ENCODE measurements at places on chromosomes 7 and 10.

- DNase-seq, result no peak
Observed at GRCh38 chr10:24826009-24826408, 102.3 kb upstream of the ARHGAP21 start.

GRCh38 chr7:475951-476441, 43.6 kb downstream of the PDGFA start:
- DNase-seq, result no peak

- peak; percentile 4 for DNase-seq
Observed at GRCh38 chr10:35781643-35782035, 139.5 kb upstream of the FZD8 start.

DNA sequence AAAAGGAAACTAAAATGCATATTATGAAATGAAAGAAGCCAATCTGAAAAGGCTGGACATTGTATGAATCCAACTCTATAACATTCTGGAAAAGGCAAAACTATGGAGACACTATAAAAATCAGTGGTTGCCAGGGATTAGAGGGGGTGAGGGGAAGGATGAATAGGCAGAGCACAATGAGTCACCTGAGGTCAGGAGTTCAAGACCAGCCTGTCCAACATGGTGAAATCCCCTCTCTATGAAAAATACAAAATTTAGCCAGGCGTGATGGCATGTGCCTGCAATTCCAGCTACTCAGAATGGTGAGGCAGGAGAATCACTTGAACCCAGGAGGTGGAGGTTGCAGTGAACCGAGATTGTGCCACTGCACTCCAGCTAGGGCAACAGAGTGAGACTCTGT, 324.8 kb upstream of the PHYHIPL start:
- DNase-seq, result no peak

- DNase-seq, result no peak
Observed at GRCh38 chr10:79191951-79192676, 123.3 kb downstream of the ZMIZ1 start.

DNA sequence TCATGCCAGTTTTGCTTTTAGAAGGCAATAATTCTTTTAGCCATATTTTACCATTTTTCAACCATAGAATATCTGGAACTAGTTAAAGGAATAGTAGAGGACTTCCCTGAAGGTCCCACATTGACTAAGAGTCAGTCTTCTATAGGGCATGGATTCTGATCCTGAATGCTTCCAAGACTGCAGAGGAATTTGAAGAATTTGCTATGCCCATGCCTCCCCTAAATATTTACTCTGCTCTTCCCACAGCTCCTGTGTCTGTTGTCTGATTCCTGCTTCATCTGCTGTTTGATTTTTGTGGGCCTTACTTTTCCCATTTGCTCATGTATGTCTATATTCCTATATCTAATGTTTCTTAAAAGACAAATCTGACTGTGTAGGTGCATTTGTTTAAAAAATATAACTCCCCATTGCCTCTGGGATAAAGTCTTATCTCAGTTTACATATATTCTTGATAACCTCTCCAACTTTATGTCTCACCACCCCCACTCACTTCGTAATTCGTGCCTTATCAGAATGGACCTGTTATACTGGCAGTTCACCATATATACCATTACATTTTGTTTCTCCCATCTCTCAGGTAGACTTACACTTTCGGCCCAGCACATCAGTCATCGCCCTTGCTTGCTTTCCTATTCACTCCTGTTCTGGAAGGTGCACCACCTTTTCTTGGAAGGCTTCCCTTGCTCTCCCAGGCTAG, 33.9 kb downstream of the LRRC4 start:
- no peak for DNase-seq

DNA sequence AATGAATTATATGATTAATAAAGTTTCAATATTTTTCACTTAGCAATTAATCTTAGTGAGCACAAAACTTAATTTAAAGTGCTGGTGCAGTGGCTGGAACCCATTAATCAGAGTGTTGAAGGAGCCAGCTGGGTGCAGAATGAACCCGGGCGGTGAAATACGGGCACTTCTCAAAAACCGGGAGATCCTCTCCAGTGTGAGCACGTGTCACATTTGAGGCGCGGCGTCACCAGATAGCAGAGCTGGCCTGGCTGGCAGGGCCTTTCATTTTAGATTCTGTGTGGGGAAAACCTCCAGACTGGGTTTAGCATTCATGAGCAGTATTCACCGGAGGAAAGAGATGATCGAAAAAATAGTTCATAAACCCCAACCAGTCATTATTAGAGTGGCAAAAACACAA, 34.5 kb upstream of the CTBP2 start:
- DNase-seq, result no peak

DNA sequence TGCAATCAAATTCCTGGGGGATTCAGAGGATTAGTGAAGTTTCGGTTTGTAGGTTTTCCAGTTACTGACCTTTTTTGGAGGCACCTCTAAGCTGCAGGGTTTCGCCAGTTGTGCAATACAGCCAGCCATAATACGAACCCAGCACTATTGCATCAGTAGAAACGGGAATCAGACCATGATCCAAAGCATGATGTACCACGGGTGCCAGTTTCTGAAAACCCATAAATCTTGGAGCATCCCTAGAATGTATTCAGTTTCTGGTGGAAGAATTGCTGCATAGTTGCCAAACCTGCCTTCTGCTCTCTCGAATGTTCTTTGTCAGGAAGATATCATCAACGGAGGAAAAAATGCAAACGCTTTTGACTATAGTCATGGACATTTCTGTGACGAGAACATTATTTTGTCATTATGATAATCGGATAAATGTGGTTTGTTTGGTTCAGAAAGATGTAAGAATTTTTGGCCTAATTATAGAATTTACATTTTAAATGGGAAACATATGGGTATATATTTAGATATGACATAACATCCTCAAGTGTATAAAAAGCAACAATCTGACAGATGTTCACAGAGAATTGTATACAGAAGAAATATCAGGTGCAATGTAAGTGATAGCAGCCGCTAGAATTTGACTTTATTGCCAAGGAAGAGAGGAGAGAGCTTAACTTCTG, 186.2 kb upstream of the PRKCQ start:
- no peak for DNase-seq

DNA sequence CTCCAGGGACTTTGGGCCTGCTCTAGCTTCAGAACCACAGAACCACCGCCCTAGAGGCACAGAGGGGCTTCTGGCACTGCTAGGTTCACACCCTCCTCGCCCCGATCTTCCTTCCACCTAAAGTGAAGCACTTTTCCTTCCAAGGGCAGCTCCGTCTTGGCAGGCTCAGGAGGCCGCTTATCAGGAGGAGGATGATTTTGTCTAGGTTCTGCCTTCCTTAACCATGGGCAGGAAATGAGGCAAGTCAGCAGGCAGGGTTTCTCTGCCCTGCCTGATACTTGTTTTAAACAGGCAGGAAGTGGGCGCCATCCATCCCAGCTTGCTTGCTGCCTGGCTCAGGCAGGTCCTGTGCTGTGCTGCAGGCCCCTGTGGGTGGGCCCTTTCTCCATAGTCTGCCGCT, 8.3 kb upstream of the ATP6V0E2 start:
- peak; percentile 60 for DNase-seq

GRCh38 chr7:76020031-76020714, 25.8 kb upstream of the TMEM120A start:
- DNase-seq, result peak; percentile 76

- no peak for DNase-seq
Observed at GRCh38 chr10:3584926-3585784, 199.9 kb downstream of the KLF6 start.

- peak; percentile 67 for DNase-seq
Observed at GRCh38 chr10:79243181-79244067, 103.8 kb upstream of the PPIF start.

DNA sequence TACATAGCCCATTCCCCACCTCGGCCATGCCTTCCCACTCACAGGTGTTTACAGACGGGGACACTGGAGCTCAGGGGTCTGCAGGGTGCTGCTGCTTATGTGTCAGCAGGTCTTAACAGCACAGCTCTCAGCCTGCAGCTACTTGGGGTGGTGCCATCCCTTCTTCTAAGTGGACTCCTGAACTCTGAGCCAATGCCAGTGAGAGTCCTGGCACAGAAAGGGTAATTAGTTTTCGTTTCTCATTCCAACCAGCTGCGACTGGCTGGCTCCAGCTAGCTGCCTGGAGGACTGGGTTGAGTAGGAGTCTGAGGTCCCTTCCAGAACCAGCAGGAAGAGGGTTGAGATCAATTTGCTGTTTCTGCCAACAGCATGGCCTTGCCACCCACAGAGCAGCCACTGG, 88.3 kb upstream of the AGK start:
- no peak for DNase-seq

GRCh38 chr10:122484276-122485060, 23.1 kb downstream of the HTRA1 start:
- no peak for DNase-seq

DNA sequence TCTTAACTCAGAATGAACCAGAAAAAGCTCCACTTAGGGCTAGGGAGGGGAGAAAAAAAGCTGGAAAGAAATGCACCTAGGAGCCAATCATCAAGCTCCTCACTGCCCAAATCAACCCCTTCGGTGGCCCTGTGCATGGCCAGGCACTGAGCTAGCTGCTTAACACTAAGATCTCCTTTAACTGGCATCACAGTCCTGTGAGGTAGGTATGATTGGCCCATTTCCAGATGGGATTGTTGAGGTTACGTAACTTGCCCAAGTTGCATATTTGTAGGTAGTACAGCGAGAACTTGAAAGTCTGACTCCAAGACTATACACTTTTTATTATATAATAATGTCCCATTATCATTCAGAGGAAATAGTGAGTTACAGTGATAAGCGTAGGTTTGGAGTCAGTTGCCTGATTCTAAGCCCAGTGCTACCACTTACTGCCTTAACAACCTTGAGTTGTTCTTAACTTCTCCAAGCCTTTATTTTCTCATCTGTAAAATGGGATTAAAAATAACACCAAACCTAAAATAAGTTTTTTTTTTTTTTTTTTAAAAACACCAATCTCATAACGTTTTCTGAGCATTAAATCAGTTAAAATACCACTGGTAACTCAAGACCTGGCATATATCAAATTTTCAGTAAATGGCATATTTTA, 37.2 kb upstream of the ACSL5 start:
- no peak for DNase-seq

- DNase-seq, result no peak
Observed at GRCh38 chr10:46069771-46070463, 23.8 kb upstream of the MSMB start.

- no peak for DNase-seq
Observed at GRCh38 chr7:140168816-140169215, 8.0 kb downstream of the KDM7A start.

DNA sequence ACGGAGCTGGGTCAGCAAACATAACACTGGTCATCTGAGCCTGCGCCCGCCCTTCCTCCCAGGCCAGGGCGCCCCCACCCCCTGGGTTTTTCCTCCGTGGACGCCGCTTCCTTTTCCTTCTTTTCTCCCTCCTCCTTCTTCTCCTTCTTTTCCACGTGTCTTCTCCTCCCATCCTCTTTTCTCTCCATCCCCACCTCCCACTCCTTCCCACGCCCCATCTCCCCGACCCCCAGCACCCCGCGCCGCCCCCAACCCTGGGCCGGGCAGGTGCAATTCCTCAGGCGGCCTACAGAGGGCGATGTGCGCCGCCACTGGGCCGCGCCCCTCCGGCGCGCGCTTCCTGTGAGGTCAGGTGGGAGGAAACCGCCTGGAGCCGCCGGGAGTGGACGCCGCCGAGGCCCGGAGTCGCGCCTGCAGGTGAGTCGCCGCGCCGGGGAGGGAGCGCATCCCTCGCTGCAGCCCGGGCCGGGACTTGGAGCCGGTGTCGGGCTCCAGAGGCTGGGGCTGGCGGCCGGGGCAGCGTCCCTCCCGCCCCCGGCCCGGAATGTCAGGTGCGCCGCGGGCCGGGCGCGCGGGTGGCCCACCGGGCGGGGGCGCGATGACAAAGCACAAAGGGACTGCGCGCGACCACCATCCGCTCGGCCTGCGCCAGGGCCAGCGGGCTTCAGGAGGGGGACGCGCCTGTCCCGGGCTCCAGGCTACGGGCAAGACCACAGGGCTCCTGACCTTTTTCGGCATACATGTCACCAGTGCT, at the start of gene FAM241B:
Gene FAM241B, plus strand, starts transcription at position 351 of the 754 bp plus-strand sequence. CDS start 1,497 bp downstream, outside the sequence.
- DNase-seq, result peak; percentile 75
